ENCODE measurements at places on chromosomes 7 and 10.

DNA sequence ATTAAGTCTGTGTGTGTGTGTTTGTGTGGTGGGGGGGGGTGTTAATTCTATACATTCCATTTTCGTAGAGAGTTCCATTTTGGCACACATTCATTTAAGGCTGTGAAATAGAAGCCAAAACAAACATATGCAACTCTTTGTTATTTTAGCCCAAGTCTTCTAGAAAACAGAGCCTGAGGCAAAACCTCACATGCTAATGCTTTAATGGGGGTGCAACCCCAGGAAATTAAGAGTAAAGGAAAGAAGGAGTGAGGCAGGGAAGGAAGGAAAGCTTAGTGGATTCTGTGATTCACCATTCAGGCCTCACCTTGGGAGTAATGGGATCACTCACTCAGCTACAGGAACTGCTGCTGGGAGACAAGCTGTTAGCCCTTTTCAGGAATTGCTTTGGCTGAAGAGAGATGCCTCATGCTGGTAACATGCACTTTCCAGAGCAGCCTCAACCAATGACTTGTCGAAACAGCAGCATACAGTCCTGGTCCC is 73.0 kb upstream of the CTTNBP2 start:
- DNase-seq = no peak

DNA sequence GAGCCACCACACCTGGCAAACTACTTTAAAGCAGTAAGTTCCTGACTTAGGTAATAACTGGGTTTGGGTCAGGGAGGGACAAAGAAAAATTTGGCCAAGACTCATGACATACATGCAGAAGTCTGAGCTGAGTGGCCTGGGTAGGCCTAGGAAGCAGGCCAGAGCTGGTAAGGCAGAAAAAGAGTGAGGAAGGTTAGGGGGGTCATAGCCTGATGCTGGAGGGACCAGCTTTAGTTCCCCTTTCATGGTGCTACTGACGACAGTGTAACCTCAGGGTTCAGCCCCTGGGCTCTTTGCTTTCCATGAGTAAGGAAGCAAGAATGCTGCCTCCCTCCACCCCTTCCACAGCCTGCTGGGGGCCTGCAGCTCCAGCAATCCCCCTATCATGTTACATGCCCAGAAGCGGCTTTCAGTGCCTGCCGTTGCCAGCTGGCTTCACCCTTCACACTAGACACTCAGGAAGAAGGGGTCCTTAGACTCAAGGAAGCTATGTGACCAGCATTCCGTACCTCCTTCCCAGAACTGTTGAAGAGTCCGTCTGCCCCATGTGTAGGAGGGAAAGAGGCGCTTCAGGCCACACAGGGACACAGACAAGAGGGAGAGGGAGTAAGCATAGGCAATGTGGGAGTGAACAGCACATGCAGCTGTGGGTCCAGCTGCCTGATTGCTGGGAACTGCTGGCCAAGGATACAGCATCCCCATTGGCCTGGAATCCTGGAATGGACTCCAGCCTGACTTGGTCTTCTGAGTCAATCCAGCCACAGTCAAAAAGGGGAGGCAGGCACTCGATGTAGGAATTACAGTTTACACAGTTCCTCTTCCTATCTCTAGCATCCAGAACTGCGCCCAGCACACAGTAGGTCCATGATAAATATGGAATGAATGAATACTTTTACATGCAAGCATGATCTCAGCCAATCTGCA is 4.1 kb upstream of the PLAU start:
- DNase-seq = peak; percentile 89

- DNase-seq = no peak
Measured at GRCh38 chr7:625376-625971, 101.0 kb upstream of the DNAAF5 start.

DNA sequence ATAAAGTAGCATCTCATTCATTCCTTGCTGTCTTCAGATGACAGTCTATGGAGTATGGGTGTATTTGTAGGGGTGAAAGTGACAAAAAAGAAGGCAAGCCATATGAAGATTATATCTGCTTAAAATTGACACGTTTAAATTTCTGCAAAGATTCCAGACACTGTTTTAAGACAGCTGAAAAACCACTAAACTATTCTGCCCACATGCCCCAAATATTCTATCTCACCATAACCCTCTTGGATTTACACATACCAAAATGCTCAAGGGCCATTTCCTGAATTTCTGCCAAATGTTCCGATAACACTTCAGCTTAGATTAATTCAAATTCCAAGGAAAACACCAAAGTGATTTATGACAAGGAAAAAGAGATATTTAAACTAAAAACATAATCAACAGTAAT is 99.9 kb upstream of the IL6 start:
- no peak for DNase-seq

- DNase-seq = no peak
Measured at GRCh38 chr7:13333371-13333770, 645.9 kb downstream of the ARL4A start.

All from lower leg skin (tissue), 4 donors.